Adipocyte (in vitro differentiated cells): ENCODE measurements at places on chromosomes 1 and 21.

DNA sequence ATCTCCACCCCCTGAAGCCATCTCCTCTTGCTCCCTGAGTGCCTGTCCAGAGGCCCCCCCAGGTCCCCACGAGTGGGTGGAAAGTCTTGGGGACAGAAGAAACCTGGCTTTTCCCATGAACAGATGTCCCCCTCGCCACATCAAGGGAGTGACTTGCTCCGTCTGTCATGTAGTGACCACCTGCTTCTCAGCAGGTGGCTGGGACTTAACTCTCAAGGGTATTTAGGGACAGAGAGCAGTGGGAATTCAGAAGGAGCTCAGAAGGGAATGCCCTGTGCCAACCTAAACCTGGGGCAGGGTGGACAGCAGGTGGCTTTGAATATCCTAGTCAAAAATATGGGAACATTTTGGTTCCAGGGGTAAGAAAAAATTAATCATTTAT, 139.8 kb downstream of the PRDM16 start:
- no peak for DNase-seq

DNA sequence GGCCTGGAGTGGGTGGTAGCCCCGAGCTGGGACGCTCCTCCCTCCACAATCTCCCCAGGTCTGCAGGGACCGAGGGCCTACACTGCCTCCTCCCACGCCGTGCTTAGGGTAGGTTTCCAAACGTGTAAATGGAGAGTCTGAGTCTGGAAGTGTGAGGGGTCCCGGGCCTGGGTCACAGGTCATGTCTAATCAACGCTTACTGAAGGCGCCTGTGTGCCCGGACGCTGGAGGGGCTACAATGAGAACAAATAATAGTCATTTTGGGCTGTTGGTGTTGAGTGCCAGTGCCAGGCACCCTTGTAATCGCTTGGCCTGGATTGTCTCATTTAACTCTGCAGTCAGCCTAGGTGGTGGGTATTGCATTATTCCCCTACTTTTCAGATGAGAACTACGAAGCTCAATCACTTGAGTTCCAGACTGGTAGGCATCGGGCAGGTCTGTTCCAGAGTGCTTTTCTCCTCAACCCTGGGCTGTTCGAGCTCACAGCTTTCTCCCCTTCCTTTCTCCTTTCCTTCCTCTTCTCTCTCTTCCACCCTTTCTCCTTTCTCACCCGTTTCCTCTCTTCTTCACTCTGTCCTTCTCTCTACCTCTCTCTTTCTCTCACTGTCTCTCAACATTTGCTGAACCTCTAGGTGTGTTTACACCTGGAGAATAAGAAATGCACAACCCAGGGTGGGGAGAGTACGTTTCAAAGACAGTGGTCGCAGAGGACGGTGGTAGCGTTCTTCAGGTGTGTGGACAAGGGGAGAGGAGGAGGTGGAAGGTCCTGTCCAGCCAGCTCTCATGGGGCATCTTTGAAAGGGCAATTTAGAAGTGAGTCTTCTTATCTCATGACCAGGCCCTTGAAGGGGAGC, 883 bp downstream of the SLC66A1 start:
- DNase-seq, result no peak

DNA sequence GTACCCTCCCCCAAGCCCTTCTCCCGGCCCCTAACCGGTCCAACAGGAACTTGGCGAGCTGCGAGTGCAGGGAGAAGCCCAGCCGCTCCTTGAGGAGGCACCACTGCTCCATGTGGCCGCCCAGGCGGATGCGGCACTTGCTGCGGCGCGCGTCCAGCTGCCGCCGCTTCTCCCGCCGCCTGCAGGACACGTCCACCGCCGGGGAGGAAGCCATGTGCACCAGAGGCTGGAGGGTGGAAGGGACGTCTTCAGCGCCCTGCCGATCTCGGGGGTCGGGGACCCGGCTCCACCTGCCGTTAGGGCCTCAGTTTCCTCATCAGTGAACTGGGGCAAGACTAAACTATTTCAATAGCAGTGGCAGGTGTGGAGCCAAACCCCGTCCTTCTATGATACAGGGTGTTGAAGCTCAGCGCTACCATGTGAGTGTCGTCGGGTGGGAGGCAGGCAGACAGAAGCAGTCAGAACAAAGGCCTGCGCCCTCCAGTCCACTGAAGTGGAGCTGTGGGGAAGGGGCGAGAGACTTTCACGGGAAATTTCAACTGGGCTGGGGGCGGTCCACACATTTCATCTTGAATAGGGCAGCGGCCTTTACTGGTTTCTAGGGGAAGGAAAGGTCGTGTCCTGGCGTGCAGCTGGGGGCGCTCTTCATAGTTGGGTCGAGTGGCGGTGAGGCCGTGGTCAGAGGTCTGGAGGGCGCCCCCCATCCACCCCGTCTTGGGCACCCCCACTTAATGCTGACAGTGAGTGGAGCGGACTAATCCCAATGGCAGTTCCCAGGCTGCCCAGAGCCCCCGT, 592 bp downstream of the ZNF692 start:
- DNase-seq, result peak; percentile 81

GRCh38 chr1:84489766-84490165, 10.7 kb downstream of the RPF1 start:
- DNase-seq, result peak; percentile 21

- no peak for DNase-seq
Measured at GRCh38 chr1:16088351-16088911, 15.0 kb upstream of the FAM131C start.

GRCh38 chr1:84985365-84985764, 11.5 kb downstream of the MCOLN2 start:
- DNase-seq, result no peak

GRCh38 chr21:43836616-43837015, 28.4 kb upstream of the AGPAT3 start:
- DNase-seq, result no peak

GRCh38 chr1:229371624-229372023, 28.8 kb upstream of the CCSAP start:
- no peak for DNase-seq

GRCh38 chr1:174166530-174167264, 7.4 kb downstream of the RABGAP1L start:
- DNase-seq, result no peak

- DNase-seq, result peak; percentile 50
Measured at GRCh38 chr1:61588736-61589672, 135.9 kb downstream of the TM2D1 start.

DNA sequence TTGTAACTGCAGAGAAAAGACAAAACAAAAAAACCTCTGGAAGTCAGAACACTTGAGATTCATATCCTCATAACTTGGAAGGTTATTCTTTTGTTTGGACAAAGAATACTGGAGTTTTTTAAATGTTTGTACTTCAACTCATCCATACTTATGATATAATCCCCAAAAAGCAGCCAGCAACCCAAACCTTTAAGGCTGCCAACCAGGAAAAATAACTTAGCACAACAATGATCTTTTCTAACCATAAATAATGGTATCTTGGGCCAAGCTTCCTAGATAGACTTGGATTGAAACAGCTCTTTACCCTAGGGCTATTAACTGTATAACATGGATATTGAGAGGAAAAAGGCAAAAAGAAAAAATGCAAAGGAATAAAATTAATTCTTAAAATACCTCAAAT, 335.1 kb downstream of the LTN1 start:
- peak; percentile 55 for DNase-seq

GRCh38 chr1:2322065-2322571, 69.2 kb downstream of the MORN1 start:
- DNase-seq, result peak; percentile 95

- DNase-seq, result no peak
Measured at GRCh38 chr1:7899741-7900140, 40.9 kb downstream of the TNFRSF9 start.

GRCh38 chr1:60225486-60225885, 151.9 kb upstream of the C1orf87 start:
- DNase-seq, result no peak
